ENCODE measurements at places on chromosomes 13 and 19.

- DNase-seq, result no peak
These were observed 184.7 kb downstream of the OXGR1 start for GRCh38 chr13:96809366-96810096.

- DNase-seq, result no peak
These were observed 666 bp upstream of the ZNF320 start for GRCh38 chr19:52898101-52898500.

DNA sequence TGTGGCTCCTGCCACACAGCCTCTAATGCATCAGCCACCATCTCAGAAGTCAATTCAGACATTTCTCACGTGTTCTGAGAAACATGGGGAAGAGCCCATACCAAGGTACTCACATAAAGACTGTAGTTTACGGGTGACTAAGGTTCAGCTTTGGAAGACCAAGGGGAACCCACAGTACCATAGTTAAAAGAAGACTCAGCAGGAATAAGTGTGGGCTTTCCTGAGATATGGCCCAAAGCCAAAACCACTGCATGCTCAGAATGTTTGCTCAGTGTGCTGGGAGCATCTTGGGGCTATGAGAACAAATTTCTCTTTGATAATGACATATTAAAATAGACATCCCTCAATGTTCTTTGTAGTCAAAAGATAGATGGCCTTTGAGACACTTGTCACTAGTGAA is 283.8 kb downstream of the DCT start:
- DNase-seq, result no peak

GRCh38 chr19:54179921-54180461 is 7.0 kb upstream of the TMC4 start:
- no peak for DNase-seq

Measured in stimulated activated CD4-positive, alpha-beta T cell treated with anti-CD3 and anti-CD28 coated beads, Interleukin-12 subunit alpha, Interleukin-12 subunit beta, amount 100 ng/mL, for 4 hours (primary cell).